Stimulated activated CD4-positive, alpha-beta T cell treated with anti-CD3 and anti-CD28 coated beads, TNF-alpha, amount 100 ng/mL, for 4 hours (primary cell): ENCODE measurements at places on chromosomes 4 and X.

DNA sequence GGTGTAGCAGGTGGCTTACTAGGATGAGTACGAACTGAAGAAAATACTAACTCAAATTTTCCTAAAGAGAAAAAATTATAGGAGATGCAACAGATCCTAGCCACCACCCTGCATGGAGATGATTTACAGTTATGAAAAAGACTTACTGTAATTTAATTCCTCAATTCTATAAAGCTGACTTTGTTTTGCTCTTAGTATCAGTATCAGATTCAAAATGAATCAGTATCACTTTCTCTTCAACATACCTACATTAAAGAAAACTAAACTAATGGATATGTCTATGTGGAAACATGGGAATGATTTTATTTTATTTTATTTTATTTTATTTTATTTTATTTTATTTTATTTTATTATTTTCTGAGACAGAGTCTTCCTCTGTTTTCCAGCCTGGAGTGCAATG lies 525.8 kb downstream of the NLGN4X start:
- DNase-seq, result no peak

DNA sequence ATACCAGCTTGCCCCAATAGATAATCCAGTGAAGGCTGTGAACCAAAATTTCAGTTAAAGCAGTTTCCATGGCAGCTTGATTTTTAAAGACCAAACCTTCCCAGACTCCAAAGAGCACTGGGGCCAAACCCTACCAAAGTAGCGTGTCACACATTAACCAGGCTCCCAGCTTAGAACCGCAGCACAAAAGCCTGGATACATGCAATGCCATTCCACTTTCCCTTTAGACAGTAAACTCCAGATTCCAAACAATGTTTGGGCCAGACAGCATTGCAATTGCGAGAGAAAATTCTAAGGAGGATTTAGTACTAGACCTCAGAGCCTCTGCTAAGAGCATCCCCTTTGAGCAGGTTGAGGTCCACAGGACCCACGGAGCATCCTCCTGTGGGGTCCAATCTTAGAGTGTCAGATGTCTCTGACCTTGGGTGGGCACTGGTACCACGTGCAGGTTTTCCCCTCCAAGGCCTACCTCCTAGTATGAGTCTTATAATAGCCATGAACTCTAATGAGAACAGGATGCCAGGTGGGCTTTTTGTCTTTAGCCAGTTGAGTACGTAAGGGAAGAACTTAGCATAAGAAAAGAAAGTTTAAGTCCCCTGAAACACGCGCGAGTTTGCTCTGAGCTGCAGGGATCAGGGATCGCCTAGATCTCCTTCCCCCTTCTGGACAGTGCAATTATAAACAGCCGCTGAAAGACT lies 38.8 kb downstream of the MGARP start:
- DNase-seq, result no peak

DNA sequence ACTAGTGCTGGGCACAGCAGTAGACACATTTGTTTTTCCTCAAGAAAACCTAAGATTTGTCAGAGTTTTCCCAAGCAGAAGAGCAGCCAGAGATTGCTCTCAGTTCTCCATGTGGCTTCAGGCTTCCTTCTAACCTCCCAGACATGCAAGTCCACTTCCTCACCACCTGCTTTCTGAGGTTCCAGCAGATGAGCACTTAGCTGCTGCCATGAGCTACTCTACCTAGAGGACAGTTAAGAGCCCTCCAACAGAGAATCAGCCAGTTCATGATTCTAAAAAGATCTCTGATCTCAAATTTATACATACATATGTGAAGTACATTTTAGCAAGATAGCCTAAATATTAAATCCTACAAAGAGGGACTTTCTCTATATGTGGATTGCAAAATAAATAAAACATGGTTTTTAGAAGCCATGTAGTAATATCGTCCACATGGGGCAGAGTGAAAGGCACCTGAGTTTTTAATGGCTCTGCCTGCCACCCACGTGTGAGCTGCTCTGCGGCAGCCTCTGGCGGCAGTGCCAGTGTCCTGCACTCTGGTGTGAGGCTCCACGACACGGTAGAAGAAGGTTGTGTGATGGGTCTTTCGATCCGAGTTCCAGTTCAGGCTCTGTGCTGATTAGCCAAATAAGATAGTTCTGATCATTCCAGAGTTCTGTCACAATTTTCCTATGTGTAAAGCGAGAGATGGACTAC lies 10.3 kb downstream of the CYP4V2 start:
- DNase-seq, result peak; percentile 17

DNA sequence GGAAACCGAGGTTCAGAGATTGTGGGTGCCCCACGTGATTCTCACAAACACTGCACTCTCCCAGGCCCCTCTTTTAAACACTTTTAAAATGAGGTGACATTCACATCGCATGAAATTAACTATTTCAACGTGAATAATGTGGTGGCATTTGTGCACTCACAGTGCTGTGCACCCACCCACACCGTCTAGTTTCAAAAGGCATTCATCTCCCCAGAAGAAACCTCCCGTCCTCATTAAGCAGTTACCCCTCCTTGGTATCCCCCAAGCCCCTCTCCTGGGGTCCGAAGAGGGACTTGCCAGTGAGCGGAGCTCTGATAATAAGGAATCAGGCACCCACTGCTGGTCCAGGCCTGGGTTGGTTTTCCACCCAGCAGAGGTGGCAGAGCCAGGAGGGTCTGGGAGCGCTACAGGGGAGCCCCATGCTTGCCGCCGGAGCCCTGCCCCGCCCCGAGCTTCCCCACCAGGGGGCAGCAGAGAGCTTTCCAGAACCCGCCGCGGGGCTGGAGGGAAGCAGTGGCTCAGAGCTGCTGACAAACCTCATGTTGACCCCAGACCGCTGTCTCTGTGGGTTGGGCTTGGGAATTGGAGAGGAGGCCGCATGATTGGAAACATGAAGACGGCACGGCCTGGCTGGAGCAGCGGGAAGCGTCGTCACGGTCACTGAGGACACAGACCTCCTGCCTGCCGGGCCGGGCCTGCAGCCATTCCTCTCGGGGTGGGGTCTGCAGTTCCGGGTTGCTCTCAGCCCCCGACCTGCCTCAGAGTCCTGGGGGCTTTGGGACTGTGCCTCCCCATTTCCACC lies 27.5 kb upstream of the HTRA3 start:
- DNase-seq, result peak; percentile 89

GRCh38 chr4:40940317-40940741 lies 190.6 kb downstream of the NSUN7 start:
- DNase-seq, result no peak

DNA sequence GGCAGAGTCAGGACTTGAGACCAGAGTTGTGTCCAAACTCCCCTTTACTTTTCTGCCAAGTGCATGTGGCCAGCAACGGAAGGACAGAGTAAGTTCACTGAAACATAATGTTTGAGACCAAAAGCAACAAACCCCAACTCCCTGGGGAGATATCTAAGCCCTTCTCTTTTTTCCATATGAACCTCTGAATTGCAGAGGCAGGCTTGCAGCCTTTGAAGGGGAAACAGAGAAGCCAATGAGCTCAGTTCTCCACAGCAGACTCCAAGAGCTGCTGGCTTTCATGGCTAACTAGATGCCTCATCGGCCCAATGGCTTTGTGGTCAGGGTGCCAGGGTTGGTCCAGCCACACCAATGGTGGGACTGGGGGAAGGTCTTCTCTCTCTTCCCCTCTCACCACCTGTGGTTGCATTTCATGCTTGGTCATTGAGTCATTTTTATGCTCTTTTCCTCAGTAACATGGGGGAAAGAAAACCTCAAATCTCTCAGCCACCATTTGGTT lies 34.0 kb downstream of the STARD8 start:
- DNase-seq, result no peak
